ENCODE measurements at places on chromosomes 2 and 18.

GRCh38 chr2:231904161-231904611 is 22.0 kb downstream of the NPPC start:
- no peak for DNase-seq

- DNase-seq = no peak
These were observed 91.4 kb upstream of the ASAP2 start for GRCh38 chr2:9115229-9115628.

DNA sequence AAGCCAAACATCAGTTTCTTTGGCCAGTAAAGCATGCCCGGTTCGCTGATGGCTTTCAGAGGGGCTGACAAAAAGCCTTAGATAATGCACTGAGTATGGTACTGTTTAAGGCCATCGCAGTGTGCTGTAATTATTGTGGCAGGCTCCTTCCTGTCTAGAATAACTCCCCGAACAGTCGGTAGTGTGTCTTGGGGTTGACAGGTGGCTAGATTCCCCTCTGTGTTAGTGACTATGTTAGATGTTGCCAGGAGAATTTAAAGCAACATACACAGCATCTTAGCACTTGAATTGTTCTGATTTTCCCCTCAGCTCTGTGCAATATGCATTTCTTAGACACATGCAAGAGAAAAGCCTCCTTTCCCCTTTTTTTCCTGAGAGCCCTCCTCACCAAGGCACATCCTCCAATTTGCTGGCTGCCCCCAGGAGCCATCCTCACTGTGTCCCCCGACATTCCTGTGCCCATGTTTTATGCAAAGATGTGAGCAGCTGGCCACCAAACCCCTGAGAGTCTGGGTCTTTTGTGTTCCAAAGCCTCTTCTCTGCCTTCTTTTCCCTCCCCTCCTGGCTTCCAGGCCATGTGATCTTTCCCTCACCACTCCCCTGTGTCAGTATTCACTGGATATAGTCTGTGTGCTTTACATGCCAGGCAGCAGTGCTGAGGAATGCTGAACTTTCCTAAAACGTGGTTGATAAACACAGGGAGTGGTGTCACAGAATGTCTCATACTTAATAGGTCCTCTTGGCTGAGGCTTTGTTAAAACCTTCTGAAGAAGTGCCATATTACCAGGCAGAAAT is 331.5 kb downstream of the HRH4 start:
- no peak for DNase-seq

- no peak for DNase-seq
These were observed 532.0 kb upstream of the POU3F3 start for GRCh38 chr2:104321796-104322349.

- no peak for DNase-seq
These were observed 130.4 kb upstream of the CYP26B1 start for GRCh38 chr2:72278046-72278445.

Data from effector CD4-positive, alpha-beta T cell (primary cell).